Neural progenitor cell (in vitro differentiated cells): ENCODE measurements at places on chromosomes 11 and 22. TPM values are rescaled to one million over a fixed set of nuclear protein-coding genes. Genes with fewer than 3 reads are reported as not detected.
A peak's percentile ranks its signal among the peaks of the same experiment; 100 is the strongest.

DNA sequence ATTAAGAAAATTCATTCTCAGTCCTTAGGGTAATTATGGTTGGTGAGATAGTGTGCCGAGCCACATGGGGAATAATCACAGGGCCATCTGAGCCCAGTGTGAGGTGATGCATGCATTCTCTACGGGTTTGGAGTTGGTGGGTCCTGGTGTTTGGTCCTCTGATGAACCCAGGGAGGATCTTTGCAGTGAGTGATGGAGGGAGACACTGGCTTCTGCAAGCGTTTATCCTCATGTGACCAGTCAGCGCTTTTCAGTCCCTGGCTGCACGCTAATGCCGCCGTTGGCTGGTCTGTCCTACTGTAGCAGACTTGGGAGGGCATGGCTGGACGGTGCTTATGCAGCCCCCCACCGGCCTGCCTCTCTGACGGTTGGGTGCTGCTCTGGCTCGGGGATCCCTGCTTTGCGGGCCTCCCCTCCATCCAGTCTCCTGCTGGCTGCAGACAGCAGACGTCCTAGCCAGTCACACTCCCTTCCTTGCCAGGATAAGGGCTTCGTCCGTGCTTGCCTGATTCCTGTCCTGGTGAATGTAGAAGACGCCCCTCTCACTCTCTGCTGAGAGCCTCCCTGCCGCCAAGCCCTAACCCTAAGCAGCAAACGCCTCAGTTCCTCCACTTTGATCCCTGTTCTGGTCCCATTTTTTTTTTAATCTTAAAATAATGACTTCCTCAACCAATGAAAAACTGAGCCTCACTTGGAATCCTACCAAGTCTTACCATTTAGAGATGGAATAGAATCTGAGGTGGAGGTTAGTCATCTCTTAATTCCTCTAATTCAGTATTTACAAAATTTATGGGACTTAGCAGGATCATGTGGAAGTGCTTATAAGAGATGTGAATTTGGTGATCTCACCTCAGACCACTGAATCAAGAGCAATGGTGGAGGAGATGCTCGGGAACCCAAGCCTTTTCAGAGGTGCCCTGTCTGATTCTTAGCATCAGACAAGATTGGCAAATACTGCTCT is 143.7 kb upstream of the SORL1-AS1 start:
- DNase-seq, result no peak

- no peak for DNase-seq
Measured at GRCh38 chr11:69658626-69659450, 16.3 kb downstream of the LTO1 start.

- no peak for DNase-seq
Measured at GRCh38 chr11:106493751-106494150, 416.3 kb downstream of the AASDHPPT start.

DNA sequence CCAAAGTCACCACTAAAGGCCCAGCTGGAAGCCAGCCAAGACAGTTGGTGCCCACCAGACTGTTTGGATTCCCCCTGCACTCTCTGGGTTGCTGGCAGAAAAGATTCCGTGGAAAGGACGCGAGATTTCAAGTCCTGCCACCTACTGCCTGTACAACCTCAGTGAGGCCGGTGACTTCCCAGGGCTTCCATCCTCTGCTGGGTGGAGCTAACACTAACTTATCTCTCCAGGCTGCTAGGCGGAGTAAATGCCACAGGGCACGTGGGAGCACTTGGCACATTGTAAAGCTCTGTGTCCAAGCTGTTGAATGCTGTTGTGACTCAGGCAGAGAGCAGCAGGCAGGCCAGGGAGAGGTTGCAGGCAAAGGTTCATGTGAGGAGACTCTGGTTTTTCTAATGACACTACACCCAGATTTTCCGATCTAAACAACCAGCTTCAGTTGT is 50.9 kb upstream of the CDON start:
- DNase-seq, result peak; percentile 28

Gene B4GALNT4
- total RNA-seq, result 16.4 and 110 TPM in 2 replicates
